ENCODE measurements at places on chromosomes 7 and 10. TPM values are rescaled to one million over a fixed set of nuclear protein-coding genes. Genes with fewer than 3 reads are reported as not detected.

DNA sequence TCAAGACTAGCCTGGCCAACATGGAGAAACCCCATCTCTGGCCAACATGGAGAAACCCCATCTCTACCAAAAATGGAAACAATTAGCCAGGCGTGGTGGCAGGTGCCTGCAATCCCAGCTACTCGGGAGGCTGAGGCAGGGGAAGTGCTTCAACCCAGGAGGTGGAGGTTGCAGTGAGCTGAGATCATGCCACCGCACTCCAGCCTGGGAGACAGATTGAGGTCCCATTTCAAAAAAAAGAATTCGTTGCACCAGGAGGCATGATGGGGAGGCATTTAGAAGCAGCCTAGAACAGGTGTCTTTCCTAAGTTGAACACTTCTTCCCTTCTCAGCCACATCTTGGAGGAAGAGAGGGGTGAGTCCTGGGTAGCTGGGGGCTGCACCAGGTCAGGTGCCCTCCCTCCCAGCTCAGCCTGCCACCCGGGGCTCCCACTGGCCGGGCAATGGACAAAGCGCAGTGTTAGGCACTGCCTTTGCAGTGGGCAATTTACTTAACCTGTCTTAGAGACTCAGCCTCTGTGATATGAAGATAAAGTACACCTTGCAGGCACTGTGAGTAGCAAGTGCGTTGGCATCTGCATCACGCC lies 726.8 kb downstream of the PARD3 start:
- DNase-seq: no peak

ODAD2 gene
- total RNA-seq: not detected

GRCh38 chr10:86308056-86308455 lies 58.5 kb downstream of the GRID1 start:
- no peak for DNase-seq

DNA sequence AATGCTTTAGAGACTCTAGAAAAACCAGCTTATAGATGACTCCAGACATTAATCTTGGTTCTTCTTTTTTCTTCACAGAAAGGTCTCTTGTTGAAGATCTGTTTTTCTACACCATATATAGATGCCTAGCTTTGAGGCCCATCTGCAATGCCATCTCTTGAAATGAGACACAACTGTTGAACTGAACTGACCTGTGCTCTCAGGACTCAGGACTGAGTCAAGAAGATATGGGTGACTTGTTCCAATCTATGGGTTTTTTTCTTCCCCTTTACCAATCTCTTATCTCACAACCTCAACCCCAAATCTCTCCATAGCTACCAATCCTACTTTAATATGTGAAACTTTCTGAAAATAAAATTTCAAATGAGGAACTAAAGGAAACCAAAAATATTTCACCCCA lies 194.7 kb downstream of the SNX13 start:
- no peak for DNase-seq

HOXA4 gene
- total RNA-seq: 0.97 TPM

DNA sequence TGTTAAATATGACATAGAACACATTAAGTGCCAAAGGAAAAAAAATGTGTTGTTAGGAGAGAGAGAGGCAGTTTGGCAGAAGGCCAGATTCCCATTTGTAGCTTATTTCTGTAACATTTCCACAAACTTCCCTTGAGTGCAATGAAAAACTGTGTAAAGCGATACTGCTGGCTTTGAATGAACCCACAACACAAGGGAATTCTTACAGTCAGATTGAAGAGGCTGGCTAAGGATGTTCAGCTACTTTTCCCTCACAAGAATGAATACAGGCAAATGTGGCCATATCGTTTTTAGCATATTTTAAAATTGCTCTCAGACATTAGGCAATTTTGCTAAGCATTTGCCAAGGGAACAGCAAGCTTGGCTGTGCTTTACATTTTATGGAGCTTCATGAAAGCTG lies 614.1 kb upstream of the FZD8 start:
- DNase-seq: no peak

SDHAF3 gene
- total RNA-seq: 19.3 TPM
